Naive B cell (primary cell): ENCODE measurements at places on chromosomes 6 and 20.

DNA sequence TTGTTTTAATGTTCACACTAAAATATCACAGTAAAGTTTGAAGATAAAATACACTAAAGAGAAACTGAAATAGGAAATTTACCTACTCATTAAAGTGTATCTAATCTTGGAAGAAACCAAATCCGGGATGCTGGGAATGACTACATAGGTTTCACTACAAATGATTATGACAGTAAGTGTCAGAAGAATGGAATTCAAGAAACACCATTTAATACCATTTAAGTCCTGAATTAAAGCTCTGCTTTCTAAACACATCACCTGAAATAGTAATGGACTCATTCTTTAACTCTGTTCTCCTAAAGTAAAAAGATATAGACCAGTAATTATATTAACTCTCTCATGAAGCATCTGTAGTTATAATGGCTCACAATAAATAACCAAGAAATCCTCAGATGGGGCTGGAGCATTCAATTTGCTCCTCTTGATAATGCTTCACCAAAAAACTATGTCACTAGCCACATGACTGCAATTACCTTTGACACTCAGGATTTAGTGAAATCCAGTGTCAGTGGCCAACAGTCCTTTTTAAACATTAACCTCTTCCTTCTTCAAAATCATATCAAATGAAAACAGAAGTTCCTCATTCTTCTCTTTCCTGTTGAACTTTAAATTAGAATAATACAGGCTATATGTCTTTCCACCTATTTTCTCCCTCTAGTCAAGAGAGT lies 41.4 kb downstream of the MAP7 start:
- DNase-seq: no peak

- DNase-seq: no peak
Observed at GRCh38 chr6:8180327-8181159, 78.2 kb upstream of the EEF1E1 start.

DNA sequence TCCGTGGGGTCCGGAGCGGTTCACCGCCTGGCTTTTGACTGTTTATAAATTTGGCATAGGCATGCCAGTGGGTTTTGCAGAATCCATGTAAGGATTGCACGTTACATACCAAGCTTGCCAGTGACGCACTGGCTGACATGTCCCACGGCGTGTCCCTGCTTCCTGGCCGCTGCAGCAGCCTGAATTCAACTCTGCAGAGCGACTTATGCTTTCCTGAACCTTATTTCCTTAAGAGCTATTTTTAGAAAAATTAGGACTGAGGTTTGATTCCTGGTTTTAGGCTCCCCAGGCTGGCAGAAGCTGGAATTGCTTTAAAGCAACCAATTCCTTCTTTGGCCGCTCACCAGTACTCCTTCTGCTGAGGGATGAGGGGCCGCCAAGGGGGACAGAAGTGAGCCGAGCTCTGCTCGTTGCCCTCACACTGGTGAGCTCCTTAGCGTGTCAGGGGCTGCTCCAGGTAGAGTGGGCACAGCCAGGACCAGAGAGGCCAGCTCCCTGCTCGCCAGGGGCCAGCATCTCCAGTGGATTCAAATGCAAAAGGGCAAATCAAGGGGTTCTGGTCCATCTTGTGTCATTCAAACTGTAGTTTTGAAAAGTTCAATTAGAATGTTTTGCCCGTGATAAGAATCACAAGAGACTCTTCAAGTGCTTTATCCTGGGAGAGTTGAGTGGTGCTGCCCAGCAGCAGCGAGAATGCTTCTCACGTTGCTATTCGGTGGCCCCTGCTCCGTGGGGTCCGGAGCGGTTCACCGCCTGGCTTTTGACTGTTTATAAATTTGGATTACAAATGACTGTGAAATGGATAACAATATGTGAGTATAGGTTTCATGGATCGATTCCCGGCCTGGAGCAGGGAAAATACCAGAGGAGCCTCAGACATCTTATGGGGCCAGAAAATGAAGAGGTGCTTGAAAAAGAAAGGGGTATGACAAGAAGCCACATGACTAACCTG lies 17.5 kb upstream of the IRF4 start:
- no peak for DNase-seq

- DNase-seq: no peak
Observed at GRCh38 chr6:155544677-155545076, 89.0 kb upstream of the NOX3 start.

DNA sequence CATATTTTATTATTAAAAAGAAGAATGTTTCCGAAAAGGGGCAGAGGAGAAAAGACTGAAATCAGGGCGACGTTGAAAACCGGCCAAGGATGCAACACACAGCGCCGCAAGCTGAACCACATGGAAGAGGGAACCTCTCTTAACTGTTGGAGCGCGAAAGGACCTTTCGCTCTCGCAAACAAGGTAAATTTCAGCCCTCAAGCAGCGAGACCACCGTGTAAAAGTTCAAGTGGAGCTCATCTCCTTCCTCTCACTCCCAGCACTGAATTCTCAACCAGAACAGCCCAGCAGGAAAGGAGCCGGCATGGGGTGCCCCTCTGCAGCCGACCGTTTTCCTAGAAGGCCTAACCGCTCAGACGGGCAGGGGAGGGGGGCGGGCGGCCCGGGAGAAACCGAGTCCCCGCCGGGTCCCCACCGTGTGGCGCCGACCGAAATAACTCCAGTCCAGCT lies 621 bp downstream of the GPR63 start:
- no peak for DNase-seq

DNA sequence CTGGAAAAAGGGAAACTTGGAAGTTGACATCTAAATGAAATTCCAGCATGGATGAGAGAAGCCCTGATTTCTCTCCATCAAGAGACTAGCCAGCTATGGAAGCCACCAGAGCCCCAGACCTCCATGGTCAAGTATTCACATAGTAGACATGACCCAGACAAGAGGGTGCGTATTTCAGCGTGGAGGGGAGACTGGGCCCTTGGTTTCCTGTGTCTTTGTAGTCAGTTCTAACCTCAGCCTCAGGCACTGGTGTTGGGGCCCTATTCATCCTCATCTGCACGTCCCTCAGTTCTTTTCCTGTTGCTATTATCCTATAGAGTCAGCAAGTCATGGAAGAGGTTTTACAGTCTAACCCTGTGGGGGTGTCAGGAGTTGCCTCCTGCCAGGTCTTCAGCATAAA lies 12.5 kb downstream of the GNL1 start:
- DNase-seq: no peak

DNA sequence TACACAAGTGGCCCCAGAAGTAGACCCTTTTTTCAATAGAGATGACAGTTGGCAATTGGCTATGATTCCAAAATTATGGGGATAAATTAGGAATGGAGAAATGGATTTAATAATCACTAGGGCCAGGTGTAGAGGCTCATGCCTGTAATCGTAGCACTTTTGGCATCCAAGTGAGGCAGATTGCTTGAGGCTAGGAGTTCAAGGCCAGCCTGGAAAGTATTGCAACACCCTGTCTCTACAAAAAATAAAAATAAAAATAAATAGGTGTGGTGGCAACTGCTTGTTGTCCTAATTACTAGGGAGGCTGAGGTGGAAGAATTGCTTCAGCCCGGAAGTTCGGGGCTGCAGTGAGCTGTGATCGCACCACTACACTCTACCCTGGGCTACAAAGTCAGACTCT lies 60.0 kb downstream of the BMP2 start:
- DNase-seq: no peak

DNA sequence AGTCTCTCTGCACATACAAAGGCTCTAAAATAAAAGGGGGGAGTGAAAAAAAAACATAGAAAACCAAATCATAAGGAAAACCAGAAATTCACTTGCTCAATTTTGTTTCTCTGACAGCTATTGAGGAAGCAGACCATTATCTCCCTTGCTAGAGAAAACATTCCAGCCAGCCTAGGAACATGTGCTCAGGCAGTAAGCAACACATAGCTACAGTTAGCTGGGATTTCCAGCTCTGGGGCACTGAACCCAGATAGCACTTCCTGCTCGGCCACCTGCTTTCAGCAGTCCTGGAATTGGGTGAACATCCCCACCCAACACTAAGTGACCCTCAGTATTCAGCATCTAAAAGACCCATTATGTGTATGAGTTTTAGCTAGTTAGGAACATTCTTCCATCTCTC lies 61.3 kb downstream of the TNFRSF21 start:
- no peak for DNase-seq

GRCh38 chr6:6152060-6152459 lies 145.3 kb upstream of the NRN1 start:
- no peak for DNase-seq

DNA sequence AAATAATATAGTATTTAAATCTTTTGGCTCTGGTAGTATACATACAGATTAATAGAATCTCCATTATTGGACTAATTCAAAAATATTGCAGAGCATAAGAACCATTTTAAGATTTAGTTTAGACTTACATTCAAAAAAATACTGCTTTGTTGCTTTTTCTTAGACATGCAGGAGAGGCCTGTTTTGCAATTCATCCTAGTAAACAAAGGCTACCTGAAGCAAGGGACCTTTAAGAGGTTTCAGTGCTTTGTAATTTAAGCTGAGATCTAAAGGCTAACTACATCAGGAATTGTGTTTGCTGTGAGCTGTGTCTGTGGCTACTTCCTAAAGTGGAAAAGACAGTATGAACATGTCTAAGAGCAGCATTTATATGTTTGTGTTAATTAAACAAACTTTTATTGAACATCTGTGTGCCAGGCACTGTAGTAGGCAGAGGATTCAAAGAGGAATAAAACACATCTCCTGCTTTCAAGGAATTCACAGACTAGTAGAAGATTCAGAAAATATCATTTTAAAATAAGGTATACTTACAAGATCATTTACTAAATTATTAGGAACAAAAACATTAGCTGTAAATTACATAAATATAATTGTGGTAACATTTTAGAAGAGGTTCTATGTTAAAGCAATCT lies 29.1 kb upstream of the CALHM6 start:
- DNase-seq: no peak

DNA sequence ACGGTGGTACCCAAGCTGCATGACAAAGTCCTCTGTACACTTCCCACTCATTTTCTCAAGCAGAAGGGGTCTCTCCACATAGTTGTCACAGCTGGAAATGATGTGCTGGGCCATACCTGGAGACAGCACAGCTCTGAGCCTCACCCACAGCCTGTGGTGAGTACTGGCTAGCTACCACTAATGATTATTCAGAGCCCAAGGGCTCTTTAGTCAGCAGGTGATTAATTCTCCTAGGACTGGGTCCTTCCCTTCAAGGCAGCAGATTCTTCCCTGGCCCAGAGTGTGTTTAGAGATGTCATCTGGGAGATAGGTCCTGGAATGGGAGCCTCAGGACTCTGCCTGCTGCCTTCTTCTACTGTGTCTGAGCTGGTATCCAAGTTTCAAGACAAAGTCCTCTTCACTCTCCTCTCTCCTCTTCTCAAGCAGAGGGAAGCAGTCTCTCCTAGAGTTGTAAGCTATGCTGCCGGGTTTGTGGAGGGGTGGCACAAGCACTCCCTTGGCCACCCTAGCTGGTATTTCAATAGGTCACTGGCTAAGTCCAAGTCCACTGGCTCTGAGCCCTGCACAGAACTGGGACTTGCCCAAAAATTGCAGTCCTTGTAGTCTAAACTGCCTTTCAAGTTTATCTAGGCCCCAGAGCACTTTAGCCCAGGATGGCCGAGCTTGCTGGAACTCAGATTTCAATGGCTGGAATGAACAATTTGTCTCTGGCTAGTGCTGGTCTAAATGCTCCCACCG lies 49.8 kb upstream of the VGLL2 start:
- no peak for DNase-seq

- DNase-seq: no peak
Observed at GRCh38 chr6:134950482-134950881, 581 bp upstream of the ALDH8A1 start.

DNA sequence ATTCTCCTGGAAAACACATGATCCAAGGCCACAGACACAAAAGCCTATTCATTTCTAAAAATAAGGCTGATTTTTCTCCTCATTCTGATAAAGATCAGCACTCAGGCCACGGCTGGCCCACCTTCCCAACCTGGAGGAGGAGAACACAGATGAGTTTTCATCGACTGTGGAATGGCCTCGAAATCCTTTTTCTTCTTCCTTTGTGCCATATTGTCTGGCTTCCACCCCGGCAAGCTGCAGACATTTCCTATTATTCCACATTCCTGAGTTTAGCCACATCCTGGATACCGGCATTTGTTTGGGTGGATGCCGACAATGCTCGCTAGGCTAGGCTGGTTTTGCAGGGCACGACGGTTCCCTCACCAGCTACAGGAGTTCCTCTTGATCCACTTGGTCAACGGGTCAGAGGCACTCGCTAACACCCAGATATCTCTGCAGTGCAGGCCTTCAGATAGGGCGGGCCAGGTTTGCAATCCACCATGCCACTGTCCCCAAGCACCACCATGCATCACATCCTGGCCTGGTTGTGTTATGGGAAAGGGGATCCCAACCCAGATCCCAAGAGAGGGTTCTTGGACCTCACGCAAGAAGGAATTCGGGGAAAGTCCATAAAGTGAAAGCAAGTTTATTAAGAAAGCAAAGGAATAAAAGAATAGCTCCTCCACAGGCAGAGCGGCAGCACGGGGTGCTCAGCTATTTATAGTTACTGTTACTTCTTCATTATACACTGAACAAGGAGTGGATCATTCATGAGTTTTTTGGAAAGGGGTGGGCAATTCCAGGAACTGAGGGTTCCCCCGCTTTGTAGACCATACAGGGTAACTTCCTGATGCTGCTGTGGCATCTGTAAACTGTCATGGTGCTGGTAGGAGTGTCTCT lies 4.2 kb upstream of the CTSZ start:
- no peak for DNase-seq

- peak; percentile 25 for DNase-seq
Observed at GRCh38 chr6:97052896-97053295, 128.4 kb downstream of the KLHL32 start.

DNA sequence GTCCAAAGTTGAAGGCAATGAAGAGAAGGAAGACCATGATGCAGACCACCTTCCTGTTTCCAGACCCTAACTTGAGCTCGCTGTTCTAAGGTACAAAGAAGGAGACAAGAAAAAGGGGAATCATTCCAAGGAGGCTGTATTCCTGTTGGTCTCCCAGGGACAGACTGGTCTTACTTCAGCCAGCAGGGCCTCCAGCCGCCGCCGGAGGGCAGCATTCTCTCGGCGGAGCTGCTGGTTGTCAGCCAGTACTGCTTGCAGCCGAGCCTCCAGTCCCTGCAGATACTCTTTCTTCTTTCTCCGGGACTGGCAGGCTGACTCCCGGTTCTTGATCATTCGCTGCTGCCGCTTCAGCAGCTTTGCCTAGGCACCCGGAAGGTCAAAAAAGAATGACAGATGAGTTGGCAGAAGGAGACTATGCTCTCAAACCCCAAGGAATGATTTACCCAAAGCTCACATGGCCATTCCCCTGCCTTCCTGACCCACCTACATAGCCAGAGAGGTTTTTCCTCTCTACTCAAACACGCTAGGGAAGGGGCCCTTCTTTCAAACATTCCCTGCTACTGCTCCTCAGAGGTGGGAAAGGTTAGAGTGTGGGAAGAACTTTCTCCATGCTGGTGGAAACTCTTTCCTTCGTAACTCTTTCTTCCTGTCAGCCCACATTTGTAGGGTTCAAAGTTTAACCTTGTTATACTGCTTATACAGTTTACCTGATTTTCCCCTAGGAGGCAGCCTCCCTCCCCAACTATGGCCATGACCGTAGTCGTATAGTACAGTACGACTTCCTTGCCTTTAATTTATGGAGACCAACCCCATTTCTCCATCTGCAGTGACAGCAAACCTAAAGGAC lies 9.0 kb downstream of the ATF6B start:
- peak; percentile 63 for DNase-seq

- DNase-seq: no peak
Observed at GRCh38 chr6:82361631-82362030, 2.0 kb upstream of the TPBG start.

GRCh38 chr20:53141201-53142050 lies 169.3 kb downstream of the TSHZ2 start:
- no peak for DNase-seq
